ENCODE measurements at places on chromosomes 13 and 19. TPM values are rescaled to one million over a fixed set of nuclear protein-coding genes. Genes with fewer than 3 reads are reported as not detected.

DNA sequence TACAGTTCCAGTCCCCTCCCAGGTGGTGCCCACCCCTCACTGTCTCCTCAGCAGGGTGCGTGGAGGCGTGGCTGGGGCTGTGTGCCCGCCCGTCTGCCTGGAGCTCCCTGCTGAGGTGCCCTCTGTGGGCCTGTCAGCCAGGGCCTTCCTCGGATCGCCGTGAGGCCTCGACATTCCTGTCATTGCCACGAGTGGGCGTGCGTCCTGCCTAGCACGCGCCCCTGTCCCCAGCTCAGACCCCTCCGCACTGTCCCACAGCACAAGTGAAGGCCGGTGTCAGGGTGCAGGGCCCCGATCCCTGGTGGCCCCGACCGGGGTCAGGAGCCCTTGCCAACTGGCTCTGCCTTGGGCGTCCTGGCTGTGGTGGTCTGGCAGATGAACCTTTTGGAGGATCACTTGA, 32.2 kb downstream of the DOT1L start:
- no peak overlapping the region for H3K4me3 ChIP-seq
- H3K36me3 ChIP-seq: peaks cover 64% of the 10 kb centered on the region
- no peaks in the 10 kb centered on the region for H3K4me1 ChIP-seq
- H3K27ac ChIP-seq: no peak overlapping the region

- no peak for DNase-seq
- no peaks in the 10 kb centered on the region for H3K4me1 ChIP-seq
- H3K36me3 ChIP-seq: no peaks in the 10 kb centered on the region
- no peak overlapping the region for H3K4me3 ChIP-seq
- H3K27ac ChIP-seq: no peak overlapping the region
Measured at GRCh38 chr13:48693998-48694397, 40.3 kb downstream of the CYSLTR2 start.

- H3K4me1 ChIP-seq: no peaks in the 10 kb centered on the region
- H3K4me3 ChIP-seq: no peak overlapping the region
- no peaks in the 10 kb centered on the region for H3K36me3 ChIP-seq
- H3K27ac ChIP-seq: no peak overlapping the region
Measured at GRCh38 chr19:7674010-7675005, 2.6 kb upstream of the MCEMP1 start.

DNA sequence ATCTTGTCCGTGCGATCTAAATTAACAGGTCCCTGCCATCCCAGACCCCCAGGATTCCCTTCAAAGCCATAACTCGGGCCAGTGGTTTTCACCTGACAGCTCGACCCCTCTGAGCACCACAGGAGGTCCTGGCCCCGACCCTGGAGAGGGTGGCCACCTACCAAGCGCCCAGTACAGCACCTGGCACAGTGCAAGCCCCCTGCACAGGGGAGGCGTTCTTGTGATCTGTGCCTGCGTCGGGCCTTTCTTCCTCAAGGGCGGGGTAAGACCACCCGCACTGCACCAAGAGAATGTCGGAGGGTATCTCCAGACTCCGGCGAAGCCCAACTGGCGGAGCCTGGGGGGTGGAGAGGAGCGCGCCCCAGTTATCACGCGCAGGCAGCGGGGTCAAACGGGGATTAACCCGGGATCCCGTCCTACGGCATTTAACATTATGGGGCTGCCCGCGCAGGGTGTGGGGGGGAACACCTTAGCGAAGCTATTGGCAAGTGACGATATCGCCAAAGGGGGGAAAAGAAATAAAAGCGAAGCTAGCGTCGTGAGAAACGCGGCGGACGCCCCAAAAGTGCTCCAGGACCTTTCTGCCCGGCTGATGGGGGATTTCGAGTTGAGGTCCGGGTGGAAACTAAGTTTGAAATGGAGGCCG, 1.3 kb upstream of the HNRNPL start:
- DNase-seq: peak; percentile 50
- H3K4me3 ChIP-seq: peak overlapping the region; percentile 91
- peaks cover 44% of the 10 kb centered on the region for H3K4me1 ChIP-seq
- H3K36me3 ChIP-seq: peaks cover 17% of the 10 kb centered on the region
- H3K27me3 ChIP-seq: no peaks in the 10 kb centered on the region

DNA sequence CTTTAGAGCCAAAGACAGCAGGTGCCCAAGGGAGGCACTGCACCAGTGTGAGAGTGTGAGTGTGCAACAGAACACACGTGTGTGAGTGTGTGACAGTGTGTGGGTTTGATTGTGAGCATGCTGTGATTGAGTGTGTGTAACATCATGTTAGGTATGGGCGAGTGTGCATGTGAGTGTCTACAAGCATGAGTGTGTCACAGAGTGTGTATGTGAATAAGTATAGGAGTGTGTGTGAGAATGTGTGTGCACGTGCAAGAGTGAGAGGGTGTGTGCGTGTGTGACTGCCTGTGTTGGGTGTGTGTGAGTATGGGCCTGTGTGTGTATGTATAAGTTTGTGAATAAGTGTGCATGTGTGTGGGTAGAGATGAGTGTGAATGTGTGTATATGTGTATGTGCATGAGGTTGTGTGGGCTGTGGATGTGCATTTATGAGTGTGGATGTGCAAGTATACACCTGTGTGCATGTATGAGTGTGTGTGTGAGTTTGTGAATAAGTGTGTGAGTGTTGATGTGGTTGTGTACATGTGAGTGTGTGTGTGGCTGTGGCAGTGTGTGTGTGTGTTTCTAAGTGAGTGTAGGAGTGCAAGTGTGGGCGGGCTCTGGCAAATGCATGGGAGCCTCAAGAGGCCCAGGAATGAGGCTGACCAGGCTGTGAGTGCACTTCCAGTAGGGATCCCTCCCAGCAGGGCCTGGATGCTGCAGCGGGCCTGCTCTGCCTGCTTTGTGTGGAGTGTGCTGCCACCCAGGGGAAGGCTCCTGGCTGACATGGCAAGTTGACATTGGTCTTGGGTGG, 198.4 kb downstream of the COL4A1 start:
- H3K4me1 ChIP-seq: peaks cover 9% of the 10 kb centered on the region
- H3K4me3 ChIP-seq: no peak overlapping the region
- no peaks in the 10 kb centered on the region for H3K36me3 ChIP-seq
- no peaks in the 10 kb centered on the region for H3K27me3 ChIP-seq
- peak; percentile 88 for DNase-seq
- peak overlapping the region; percentile 71 for H3K27ac ChIP-seq

GRCh38 chr19:49447485-49448431, 3.9 kb downstream of the PIH1D1 start:
- H3K36me3 ChIP-seq: no peaks in the 10 kb centered on the region
- H3K27ac ChIP-seq: no peak overlapping the region
- no peak for DNase-seq
- H3K4me1 ChIP-seq: peaks cover 3% of the 10 kb centered on the region

- peaks cover 60% of the 10 kb centered on the region for H3K4me1 ChIP-seq
- peak; percentile 77 for DNase-seq
- H3K4me3 ChIP-seq: no peak overlapping the region
Measured at GRCh38 chr13:33129094-33129832, 113.0 kb downstream of the KL start.

GRCh38 chr13:64528838-64529237, 2701.3 kb downstream of the PCDH9 start:
- no peak overlapping the region for H3K27ac ChIP-seq
- no peaks in the 10 kb centered on the region for H3K36me3 ChIP-seq

- no peak for DNase-seq
- H3K4me1 ChIP-seq: no peaks in the 10 kb centered on the region
- H3K36me3 ChIP-seq: no peaks in the 10 kb centered on the region
Measured at GRCh38 chr13:45949161-45949560, 97.6 kb upstream of the SIAH3 start.

GRCh38 chr19:4584670-4585460, 25.4 kb upstream of the SEMA6B start:
- H3K4me1 ChIP-seq: peaks cover 19% of the 10 kb centered on the region
- no peaks in the 10 kb centered on the region for H3K36me3 ChIP-seq
- DNase-seq: no peak
- H3K4me3 ChIP-seq: peak overlapping the region; percentile 54

- no peaks in the 10 kb centered on the region for H3K27me3 ChIP-seq
- no peaks in the 10 kb centered on the region for H3K36me3 ChIP-seq
- peak overlapping the region; percentile 63 for H3K27ac ChIP-seq
- no peak for DNase-seq
- H3K4me1 ChIP-seq: peaks cover 41% of the 10 kb centered on the region
- H3K4me3 ChIP-seq: peak overlapping the region; percentile 10
Measured at GRCh38 chr13:98571955-98572662, 4.8 kb downstream of the STK24 start.

GRCh38 chr13:77143431-77143830, 116.5 kb upstream of the FBXL3 start:
- no peak overlapping the region for H3K27ac ChIP-seq
- H3K27me3 ChIP-seq: no peaks in the 10 kb centered on the region
- H3K4me3 ChIP-seq: no peak overlapping the region

- DNase-seq: no peak
- no peak overlapping the region for H3K27ac ChIP-seq
- no peak overlapping the region for H3K4me3 ChIP-seq
- no peaks in the 10 kb centered on the region for H3K36me3 ChIP-seq
- no peaks in the 10 kb centered on the region for H3K4me1 ChIP-seq
- no peaks in the 10 kb centered on the region for H3K27me3 ChIP-seq
Measured at GRCh38 chr13:113283904-113284303, 13.1 kb upstream of the LAMP1 start.

GRCh38 chr13:24142886-24143285, 17.6 kb upstream of the SPATA13 start:
- H3K27me3 ChIP-seq: no peaks in the 10 kb centered on the region
- DNase-seq: no peak
- no peak overlapping the region for H3K27ac ChIP-seq
- H3K4me3 ChIP-seq: no peak overlapping the region

DNA sequence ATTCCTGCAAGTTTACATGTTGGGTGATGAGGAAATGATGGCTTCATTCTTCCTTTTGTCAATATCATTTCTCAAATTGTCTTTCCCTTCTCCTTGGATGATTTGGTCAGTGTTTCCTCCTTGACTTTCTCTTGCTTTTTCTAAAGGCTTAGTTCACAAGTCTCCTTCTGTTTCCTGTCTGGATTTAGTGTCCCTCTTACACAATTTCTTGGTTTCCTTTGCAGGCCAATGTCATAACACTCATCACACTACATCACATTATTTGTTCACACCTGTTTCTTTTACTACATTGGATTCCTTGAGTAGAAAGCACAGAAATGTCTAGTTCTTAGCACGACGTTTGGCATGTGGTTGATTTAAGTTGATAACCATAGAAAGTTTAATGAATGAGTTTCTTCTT, 490.7 kb downstream of the TDRD3 start:
- no peak overlapping the region for H3K4me3 ChIP-seq
- H3K27ac ChIP-seq: no peak overlapping the region
- no peaks in the 10 kb centered on the region for H3K27me3 ChIP-seq
- DNase-seq: no peak
- H3K36me3 ChIP-seq: no peaks in the 10 kb centered on the region
- H3K4me1 ChIP-seq: no peaks in the 10 kb centered on the region

The DIRAS1 gene
- polyA plus RNA-seq: 168 TPM

The DPF1 gene
- 0.23 TPM for polyA plus RNA-seq

The RFPL4AL1 gene
- not detected for polyA plus RNA-seq

The FLT3LG gene
- polyA plus RNA-seq: 2.9 TPM

The AMH gene
- polyA plus RNA-seq: 0.10 TPM

The PRSS57 gene
- polyA plus RNA-seq: not detected

The KLK2 gene
- polyA plus RNA-seq: not detected

The LILRB5 gene
- 1.4 TPM for polyA plus RNA-seq
